ENCODE measurements at places on chromosomes 16 and 17.

GRCh38 chr16:24972608-24973220 is 42.5 kb downstream of the ARHGAP17 start:
- no peak for DNase-seq

DNA sequence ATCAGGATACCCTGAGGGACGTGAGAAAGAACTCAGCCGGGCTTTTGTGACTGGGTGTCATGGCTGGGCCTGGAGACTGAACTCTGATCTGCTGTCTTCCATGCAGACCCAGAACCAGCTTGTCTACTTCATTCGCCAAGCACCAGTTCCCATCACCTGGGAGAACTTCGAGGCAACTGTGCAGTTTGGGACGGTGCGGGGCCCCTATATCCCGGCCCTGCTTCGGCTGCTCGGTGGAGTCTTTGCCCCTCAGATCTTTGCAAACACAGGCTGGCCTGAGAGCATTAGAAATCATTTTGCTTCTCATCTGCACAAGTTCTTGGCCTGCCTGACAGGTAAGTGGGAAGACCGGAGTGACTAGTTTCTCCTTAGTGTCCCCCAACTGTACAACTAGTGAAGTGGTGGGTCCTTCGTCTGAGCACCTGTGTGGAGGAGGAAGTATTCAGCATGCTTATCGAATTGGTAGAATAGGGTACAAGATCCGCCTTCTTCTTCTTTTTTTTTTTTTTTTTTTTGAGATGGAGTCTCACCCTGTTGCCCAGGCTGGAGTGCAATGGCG is 15.5 kb downstream of the DNAH2 start:
- DNase-seq = no peak

DNA sequence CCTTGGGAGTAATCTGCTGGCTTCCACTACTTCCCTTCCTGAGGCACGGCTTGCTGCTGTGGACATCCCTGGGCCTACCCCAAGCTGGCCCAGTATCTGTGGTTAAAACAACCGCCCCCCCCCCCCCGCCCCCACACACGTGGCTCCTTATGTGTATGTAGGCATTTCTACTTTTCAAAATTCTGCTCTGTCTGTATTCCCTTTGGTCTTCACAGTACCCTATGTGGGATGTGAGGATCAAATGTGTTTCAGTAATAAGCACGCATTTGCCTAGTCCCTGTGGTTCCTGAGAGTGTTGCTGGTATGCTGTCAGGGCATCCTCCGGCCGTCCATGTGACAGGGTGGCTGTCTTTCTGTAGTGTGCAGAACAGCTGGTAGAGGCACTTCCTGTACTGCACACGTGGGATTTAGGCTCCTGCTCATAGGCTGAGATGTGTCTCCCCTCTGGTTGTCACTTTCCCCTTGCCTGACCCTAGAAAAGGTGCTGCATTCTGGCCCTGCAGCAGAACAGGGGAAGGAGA is 2.2 kb downstream of the NT5M start:
- peak; percentile 8 for DNase-seq

GRCh38 chr16:85601730-85602401 is 11.3 kb upstream of the GSE1 start:
- no peak for DNase-seq

- no peak for DNase-seq
Measured at GRCh38 chr16:14354561-14355351, 275.3 kb downstream of the PARN start.

DNA sequence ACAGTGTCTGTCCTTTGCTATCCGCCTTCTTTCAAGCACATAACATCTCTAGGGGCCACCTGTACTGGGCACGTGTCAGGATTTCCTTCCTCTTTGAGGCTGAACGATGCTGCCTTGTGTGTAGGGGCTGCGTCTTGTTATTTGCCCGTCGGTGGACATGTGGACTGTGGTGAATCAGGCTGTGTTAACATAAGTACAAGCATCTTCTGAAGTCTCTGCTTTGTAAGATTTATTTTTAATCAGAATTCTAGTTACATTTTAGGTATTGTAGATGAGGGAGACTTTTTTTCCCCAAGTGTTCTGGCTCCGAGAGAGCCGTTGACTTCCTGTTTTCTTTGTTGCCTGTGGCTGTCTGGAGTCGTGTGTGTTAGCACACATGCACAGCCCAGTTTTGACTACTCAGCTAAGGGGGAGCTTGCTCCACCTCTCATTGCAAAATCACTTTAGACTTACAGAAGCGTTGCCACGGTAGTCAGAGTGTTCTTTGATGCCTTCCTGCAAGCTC is 26.1 kb downstream of the SPG7 start:
- DNase-seq = peak; percentile 11

DNA sequence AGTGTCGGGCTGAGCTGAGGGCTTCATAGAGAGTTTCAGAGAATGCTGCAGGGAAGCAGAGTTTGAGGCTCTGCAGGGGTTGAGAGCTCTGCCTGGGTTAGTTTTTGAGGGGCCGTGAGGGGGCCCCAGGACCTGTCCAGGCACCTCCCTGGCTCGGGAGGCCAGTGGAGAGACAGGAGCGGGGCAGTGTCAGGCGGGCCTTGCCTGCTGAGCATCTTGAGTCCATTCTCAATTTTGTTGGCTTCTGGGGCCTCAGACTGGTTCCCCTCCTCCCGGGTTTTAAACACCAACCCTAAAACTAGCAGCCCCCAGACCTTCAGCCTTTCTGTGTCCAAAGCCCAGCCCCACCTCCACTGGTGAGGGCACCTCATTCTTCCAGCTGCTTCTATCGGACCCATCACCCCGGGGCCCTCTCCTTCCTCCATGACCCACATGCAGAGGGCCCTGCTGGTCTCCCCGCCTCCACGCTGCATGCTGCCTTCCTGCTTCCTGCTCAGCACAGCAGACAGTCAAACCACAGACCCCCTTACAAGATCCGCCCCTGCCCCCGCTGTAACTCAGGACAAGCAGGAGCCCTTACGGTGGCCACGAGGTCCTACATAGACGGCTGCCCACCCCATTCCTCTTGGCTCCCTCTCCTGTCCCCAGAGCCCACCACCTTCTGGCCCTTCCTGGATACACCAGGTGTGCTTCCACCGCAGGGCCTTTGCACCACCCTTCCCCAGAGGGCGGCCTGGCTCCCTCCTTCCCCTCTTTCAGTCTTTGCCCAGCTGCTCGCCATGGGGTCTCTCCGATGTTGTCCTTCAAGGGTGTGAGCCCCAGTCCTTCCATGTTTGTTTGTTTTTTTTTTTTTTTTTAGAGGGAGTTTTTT is 3.8 kb downstream of the RNF213 start:
- DNase-seq = no peak

GRCh38 chr16:57563761-57564160 is 21.3 kb downstream of the ADGRG5 start:
- DNase-seq = no peak

DNA sequence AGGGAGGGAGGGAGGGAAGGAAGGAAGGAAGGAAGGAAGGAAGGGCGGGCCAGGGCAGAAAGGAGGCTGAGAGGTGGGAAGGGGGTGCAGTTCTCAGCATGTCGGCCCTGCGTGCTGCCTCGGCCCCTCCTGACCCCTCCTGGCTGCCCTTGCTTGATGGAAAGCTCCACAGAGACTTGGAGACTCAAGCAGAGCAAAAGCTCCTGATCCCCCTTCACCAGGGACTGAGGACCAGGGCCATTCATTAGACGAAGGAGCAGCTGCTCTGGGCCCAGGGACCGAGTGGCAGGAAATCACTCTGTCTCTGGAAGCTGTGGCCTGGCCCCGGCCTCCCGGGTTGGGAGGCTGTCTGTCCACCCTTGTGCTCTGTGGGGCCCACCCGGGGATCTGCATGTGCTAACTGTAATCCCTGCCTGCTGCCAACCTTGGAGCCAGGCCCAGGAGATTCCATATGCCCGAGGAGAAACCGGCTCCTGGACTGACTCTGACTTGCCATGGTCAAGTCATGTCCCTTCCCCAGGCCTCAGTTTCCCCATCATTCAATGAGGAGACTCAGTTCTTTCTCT is 27.4 kb upstream of the C1QL1 start:
- no peak for DNase-seq

- DNase-seq = no peak
Measured at GRCh38 chr17:82435103-82435502, 15.4 kb downstream of the CYBC1 start.

GRCh38 chr16:48617711-48618148 is 7.8 kb upstream of the N4BP1 start:
- no peak for DNase-seq

DNA sequence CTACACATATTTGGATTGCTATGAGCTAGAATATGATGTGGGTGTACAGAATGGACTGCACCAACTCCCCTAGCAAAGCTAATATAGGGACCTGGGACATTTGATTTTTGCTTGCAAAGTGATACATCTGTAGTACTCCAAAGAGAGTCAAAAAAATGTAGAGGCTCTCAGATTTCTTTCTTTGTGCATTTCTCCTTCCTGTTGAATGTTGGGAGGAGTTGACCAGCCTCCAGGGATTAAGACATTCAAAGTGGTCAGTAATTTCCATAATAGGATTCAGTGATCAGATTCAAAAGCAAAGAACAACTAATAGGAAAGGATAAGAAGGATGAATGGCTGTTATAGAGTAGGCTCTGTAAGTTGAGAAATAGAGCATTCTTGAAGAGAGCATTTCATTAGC is 934.9 kb downstream of the KCNJ2 start:
- DNase-seq = no peak

DNA sequence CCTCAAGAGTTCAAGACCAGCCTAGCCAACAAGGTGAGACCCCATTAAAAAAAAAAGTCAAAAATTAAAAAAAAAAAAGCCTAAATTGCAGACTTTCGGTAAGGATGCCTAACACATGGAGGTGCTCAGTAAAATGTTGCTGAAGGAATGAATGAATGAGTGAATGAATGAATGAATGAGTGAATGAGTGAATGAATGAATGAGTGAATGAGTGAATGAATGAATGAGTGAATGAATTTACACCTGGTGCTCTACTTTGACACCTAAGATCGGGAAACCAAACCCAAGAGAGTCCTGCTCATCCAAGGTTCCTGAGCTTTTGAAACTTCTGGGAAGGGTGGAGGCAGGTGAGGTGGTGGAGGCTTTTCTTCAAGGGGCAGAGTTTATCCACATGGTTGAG is 112.2 kb upstream of the LHX1 start:
- no peak for DNase-seq

DNA sequence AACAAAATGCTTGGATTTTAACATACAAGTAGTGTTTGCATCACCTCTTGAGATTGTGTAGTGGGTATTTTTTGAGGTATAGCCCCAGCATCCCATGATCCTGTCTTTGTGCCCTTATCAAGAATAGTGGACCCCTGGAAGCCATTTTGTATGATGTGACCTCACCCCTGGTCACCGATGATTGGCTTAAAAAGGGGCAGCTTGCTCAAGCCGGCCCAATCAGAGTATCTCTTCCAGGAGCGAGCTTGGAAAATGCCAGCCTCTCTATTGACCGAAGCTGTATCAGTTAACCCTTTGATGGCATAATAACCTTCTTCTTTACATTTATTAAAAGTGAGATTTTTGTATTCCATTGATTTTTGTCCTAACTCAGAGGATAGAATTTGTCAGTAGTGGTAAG is 55.5 kb upstream of the FAM20A start:
- no peak for DNase-seq

DNA sequence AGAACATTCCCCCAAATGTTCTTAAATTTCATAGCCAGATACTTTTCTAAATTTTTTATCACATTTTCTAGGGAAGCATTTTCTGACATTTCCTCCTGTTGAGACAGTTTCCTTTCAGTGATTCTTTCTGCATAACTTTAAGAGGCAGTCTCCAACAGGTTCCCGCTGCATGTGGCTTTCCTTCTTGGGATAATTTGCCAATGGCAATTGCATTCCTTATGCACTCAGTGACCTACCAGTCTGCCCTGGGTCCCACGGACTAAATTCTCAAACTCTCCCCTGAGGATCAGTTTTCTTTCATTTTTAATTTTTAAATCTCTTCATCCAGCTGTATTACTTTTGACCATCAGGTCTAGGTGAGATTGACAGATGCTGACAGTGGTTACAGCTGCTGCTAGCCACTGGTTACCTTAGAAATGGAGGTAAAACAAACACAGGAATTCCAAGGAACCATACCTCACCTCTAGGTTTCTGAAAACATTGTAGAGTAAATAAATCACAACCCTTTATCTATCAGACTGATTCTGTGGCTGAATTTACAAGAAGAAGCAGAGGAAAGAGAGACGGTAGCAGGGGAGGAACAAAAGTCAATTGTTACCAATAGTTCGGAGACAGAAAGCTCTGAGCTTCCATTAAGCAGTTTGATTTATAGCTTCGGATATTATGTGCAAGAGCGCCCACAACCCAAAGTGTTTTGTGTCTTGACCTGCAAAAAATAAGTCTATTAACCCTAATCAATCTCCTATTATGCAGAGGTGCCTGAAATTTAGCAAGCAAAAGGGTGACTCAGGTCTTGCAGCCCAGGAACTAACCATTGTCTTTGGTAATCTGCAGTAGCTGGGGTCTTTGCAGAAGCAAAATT is 216.0 kb downstream of the PMP22 start:
- DNase-seq = no peak

- no peak for DNase-seq
Measured at GRCh38 chr16:2663553-2664546, 18.5 kb upstream of the KCTD5 start.

DNA sequence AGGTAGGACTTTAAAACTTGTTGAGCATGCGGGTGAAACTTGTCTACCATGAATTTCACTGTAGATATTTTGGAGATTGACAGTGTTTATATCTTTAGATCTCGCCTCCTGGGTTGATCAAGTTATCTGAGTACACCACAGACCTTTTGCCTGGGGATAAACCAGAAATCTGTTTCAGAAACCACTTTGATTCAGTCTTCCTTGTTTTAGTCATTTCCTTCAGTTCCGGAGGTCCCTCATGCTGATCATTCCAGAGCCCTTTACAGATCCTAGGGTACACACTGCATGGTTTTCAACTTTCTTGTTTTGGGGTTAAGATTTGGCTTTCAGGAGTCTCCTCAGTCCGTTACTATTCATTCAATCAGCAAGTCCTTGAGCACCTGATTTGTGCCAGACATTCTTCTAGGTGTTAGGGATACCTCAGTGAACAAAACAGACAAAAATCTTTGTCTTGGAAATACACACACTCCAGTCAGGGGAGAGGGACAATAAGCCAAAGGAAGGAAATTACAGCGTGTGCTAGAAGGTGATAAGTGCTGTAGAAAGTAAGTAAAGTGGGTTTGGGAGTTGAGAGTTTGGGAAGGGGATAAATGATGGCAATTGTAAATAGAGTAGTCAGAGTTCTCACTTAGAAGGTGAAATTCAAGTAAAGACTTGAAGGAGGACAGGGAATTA is 12.2 kb downstream of the NOD2 start:
- DNase-seq = no peak

- no peak for DNase-seq
Measured at GRCh38 chr17:82743344-82744219, 8.2 kb downstream of the FN3K start.

DNA sequence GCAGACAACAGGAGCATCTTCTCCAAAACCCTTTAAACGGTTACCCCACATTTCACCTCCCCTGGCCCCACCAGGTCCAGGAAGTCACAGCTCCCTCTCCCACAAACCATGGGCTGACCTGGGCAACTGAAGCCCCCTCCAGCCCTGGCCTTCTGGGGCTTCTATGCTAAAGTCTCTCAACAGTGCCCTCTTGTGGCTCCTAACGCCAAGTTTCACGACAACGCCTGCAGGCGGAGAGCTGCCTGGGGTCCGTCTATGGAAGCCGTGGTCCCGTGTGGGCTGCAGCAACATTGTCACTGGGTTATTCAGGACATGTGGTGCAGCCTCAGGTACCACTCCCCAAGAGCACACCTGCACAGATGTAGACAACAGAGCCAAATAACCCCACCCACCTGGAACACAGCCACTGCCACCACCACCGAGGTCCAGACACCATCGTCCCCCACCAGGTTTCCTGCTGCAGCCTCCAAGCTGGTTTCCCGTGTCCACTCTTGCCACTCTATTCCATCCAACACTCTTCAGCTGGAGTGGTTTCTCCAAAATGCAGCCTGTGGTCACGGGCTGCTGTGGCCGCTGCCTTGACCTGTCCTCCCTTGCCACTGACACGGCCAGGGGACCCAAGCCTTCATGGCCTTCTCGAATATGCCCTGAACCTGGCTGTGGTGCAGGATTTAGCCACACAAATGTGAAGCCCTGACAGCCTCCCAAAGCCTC is 19.1 kb downstream of the C16orf95 start:
- no peak for DNase-seq
